Natural killer cell treated with Interleukin-12 subunit alpha and Interleukin-12 subunit beta and Interleukin-15 and Interleukin-18, amount 100 ng/mL, for 72 hours (primary cell): ENCODE measurements at places on chromosomes 11 and 22.

DNA sequence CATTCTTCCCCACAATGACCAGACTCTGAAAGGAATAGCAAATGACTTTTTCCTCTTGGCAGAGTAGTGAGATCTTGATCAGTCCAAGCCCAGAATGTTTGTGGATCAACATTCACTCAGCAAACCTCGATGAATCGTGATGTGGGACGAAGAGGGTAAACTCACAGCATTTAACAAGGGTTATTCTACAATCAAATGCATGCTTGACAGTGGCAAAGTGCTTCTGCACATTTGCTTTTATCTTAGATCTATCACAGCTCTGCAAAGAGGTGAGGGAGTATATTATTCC, 31.8 kb downstream of the TMPRSS5 start:
- DNase-seq: no peak

DNA sequence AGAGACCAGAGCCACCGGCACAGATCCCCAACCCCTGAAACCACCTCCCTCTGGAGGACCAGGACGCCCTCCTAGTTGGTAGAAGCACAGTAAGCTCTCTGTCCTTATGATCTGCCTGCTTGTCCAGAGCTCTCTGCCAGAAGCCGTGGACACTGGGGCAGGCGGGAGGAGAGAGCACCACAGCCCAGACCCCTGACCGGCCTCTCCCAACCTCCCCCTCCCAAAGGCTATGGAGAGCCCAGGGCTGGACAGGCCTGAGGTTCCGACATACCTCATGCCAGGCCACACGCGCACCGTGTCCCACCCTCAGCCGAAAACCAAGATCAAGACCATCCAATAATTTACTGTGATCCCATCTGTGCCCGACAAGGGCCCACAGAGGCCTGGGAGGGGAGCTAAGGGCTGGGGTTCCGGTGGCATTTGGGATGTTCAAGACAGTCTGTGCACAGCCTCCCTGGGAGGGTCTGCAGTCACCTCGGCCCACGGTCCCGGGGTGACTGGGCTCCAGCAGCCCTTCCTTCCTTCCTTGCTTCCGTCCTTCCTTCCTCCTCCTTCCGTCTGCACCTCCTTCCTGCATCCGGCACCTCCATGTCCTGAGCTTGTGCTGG, 3.4 kb downstream of the HRAS start:
- DNase-seq: no peak

DNA sequence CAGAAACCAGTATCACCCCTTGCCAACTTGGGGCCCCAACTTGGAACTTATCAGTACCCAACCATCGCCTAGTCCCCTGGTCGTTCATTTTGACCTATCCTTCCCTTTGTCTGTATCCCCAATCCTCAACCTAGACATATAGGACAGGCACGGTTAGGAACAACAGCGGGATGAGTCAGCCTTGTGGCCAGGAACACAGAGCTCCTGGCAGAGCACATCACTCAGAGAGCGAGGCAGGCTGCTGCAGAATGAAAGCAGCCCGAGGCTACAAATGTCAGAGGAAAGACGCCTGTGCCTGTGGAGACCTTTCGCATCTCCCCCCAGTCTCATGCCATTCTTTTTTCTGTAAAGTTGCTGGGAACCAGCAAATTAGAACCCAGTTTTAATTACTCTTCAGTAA, 14.6 kb downstream of the DKK3 start:
- no peak for DNase-seq

GRCh38 chr22:44396727-44397722, 84.3 kb upstream of the SHISAL1 start:
- DNase-seq: no peak

DNA sequence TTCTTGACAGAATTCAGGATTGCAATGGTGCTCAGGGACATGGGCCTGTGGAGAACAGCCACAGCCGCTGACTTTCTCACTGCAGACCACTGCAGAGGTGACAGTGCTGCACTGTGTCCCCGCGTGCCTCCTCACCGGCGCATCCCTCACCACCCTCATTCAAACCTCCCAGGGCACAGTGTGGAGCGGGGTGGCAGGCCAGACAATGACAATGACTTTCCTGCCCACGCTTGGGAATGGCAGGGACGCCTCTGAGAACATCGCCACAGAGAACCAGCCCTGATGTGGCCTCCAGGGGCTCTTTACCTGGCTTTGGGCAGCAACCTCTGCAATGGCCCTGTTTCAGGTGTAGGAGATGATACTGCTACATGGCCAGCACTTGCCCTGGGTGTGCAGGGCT, 65.7 kb downstream of the NCAPD3 start:
- DNase-seq: no peak

- no peak for DNase-seq
These were observed 25.0 kb downstream of the LRP5 start for GRCh38 chr11:68337399-68337835.
